ENCODE measurements at places on chromosomes 2 and 18. TPM values are rescaled to one million over a fixed set of nuclear protein-coding genes. Genes with fewer than 3 reads are reported as not detected.

DNA sequence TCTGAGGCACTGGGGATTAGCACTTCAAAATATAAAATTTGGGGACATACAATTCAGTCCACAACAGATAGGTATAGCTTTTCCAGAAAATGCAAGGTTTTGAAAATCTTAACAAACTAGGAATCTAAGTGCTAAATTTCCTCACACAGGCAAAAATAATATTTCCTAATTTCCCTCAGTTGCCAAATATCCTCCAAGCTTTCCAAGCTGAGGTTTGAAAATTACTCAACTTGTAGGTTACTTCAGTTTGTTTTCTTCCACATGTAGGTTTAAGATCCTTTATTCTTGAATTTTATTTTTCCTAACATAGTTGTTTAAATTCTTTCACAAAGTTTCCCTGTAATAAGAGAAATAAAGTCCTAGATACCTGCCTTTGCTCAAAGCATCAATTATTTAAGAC lies 192.9 kb upstream of the NRXN1 start:
- DNase-seq = no peak

Gene LAMA1
- 0.13 TPM for total RNA-seq

Gene SS18
- total RNA-seq = 69.2 TPM

DNA sequence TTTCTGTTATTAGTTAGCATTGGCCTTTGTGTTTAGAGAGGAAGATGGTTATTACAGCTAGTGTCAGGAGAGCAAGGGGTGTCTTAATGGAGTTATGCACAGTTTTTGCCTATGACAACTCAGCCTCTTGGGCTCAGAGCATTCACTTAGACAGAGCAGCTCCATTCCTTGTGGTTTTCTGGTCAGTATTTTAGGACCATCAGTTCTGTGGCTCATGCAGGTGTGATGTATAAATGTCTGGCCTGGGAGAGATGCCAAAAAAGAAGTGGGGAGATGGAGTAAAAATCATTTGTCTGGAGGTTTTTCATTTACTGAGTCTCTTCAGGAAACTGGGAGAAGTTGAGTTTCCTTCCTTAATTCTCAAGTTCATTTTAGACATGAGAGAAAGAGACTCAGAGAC lies 79.7 kb downstream of the PRKCE start:
- DNase-seq = no peak

Gene MPP4
- 1.5 TPM for total RNA-seq

- DNase-seq = no peak
These were observed 5.9 kb upstream of the RPL37A start for GRCh38 chr2:216492597-216493333.

DNA sequence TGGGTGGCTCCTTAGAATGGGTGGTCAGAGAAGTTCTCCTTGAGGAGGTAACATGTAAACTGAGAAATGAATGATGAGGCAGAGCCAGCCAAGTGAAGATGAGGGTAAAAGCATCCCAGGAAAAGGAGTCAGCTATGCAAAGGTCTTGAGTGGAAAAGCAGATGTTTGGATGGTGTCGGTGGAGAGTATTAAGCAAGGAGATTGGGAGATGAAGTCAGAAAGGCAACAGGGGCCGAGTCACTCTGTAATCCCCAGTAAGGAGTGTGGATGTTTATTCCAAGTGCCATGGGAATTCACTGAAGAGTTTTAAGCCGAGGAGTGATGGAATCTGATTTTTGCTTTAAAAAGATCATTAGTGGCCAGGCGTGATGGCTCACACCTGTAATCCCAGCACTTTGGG lies 3.4 kb upstream of the STAMBP start:
- no peak for DNase-seq

Gene MYL1
- not detected for total RNA-seq

Gene RBM43
- total RNA-seq = 1.7 TPM

GRCh38 chr2:238003234-238004031 lies 36.6 kb downstream of the UBE2F start:
- no peak for DNase-seq

Gene PDE11A
- under 0.01 TPM for total RNA-seq

DNA sequence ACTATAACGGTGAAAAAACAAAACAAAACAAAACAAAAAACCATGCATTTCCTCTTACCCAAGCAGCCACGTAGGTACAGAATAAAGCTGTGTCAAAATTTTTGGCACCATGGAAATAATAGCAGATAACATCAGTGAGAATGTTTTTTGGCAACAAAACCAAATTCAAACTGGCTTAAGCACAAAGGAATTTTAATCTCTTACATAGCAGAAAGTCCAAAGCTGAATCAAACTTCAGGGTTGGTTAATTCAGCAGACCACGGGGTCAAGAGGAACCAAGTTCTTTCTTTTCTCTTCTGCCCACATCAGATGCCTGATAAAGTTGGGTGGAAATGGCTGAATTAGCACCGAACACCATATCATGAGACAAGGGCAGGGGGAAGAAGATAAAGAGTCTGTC lies 129.5 kb downstream of the PAX3 start:
- no peak for DNase-seq

Gene DCDC2C
- 0.13 TPM for total RNA-seq

Gene XDH
- not detected for total RNA-seq

GRCh38 chr2:171939058-171939742 lies 16.9 kb downstream of the HAT1 start:
- no peak for DNase-seq

Gene CPO
- not detected for total RNA-seq
